ENCODE measurements at places on chromosomes 2 and 18. TPM values are rescaled to one million over a fixed set of nuclear protein-coding genes. Genes with fewer than 3 reads are reported as not detected.

Gene RFX8
- total RNA-seq: 0.18 TPM

- DNase-seq: no peak
Observed at GRCh38 chr2:70962885-70963878, 15.2 kb upstream of the ANKRD53 start.

Gene XRCC5
- total RNA-seq: 544 TPM

Gene HAAO
- total RNA-seq: 1.0 TPM

DNA sequence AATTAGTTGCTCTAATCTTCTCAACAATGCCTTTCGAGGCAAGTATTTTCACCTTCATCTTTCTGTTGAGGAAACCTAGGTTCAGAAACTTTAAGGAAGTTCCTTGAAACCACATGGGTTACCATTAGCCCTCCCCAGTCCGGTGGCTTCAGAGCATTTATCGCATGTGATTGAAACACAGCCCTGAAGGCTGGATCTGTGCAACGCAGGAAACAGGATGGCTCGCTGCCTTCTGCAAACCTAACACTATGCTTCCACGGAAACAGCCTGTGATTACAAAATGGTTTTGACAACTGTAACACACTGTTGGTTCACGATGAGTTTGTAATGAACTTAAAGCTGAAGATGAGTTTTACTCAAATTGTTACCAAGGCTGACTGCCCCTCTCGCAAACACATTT is 68.5 kb downstream of the EPB41L3 start:
- DNase-seq: no peak

GRCh38 chr18:4510711-4511110 is 55.6 kb upstream of the DLGAP1 start:
- no peak for DNase-seq
